RPMI7951 (cell line): ENCODE measurements at places on chromosomes 2 and 18.
A peak's percentile ranks its signal among the peaks of the same experiment; 100 is the strongest.

DNA sequence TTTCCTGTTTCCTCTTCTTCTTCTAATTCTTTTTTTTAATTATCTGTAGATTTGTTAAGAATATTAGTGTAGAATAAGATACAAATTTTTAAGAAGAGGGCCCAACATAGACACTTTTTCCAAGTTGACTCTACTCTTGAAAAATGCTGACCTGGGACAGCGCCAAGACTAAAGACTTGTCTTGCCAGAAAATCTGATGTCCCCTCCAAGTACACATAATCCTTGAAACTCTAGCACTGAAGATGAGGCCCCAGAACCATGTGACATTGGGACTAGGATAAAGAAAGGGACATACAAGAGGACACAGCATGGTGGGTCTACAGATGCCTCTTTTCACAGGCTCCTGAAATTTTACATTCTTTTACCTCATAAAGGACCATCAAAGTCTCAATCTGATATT lies 271.6 kb upstream of the SESTD1 start:
- DNase-seq: no peak

- DNase-seq: no peak
Measured at GRCh38 chr2:98258906-98259305, 87.3 kb upstream of the CNGA3 start.

DNA sequence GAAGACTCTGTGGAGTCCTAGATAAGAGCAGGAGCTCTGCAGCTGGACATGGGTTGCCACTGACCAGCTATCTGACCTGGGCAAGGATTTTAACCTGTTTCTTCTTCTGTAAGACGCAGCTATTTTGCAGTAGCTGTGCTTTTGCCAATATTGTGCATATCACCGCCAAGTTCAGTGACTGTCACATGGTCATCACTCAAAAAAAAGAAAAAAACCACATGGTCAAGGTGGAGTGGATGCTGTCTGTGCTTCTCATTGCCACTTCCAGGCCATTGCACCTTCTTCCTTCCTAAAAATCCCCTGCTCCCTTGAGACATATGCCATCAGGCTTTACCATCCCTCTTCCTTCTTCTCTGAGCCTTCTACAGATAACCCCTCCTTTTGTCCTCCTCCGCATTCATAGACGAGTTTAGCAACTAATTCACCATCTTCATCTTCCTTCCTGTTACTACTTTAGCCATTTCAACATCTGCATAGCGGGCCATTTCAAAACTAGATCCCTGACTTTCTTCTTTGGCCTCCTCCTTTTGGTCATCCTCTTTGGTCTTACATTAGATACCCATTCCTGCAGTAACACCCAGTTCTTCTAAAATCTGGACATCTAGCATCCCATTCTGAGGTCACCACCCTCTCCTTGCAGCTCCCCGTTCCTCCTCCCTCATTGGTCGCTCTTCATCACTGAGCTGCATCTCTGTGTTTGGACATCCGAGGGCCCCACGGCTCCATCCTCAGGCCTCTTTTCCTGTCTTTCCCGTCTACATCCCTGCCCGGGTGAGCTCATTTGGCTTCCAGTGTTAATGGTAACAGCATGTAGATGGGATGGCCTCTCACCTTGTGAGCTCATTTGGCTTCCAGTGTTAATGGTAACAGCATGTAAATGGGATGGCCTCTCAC lies 17.8 kb downstream of the RNF144A start:
- DNase-seq: no peak

GRCh38 chr18:46632401-46633071 lies 24.5 kb downstream of the LOXHD1 start:
- peak; percentile 78 for DNase-seq

GRCh38 chr2:236551471-236552211 lies 18.0 kb upstream of the ACKR3 start:
- DNase-seq: no peak

GRCh38 chr2:168712053-168712452 lies 90.4 kb upstream of the NOSTRIN start:
- DNase-seq: peak; percentile 14

GRCh38 chr2:47227532-47228279 lies 72.6 kb upstream of the STPG4 start:
- no peak for DNase-seq

GRCh38 chr2:231245249-231246094 lies 47.0 kb downstream of the ARMC9 start:
- DNase-seq: no peak

DNA sequence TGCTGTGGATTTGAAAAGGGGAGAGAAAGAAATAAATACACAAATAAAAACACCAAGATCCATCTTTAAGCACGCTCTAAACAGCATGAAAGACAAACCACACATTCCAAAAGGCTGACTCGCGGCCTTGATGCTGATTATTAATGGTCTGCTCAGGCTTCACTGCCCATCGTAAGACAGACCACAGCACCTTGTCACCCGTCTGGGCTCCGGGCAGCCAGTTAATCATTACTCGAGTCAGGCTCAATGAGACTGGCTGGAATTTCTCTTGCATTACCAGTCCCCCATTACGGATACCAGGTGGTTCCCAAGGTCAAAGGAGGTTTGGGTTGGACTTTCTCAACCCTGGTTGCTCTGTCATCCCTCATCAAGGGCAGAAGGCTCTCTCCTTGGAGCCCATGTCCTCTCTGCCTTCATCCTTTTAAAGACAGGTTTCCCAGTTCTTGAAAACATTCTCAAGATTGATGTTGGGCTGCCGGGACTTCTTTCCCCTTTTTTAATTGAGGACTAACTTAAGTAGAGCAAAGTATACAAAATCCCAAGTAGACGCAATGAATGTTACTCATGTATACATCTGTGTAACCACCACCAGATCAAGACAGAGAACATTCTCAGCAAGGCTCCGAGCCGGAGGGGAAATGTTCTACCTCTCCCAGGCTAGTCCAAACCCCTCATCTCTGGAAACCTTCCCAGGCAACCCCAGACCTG lies 8.1 kb downstream of the SMAD7 start:
- peak; percentile 98 for DNase-seq
